ENCODE measurements at places on chromosomes 2 and 18. TPM values are rescaled to one million over a fixed set of nuclear protein-coding genes. Genes with fewer than 3 reads are reported as not detected.

DNA sequence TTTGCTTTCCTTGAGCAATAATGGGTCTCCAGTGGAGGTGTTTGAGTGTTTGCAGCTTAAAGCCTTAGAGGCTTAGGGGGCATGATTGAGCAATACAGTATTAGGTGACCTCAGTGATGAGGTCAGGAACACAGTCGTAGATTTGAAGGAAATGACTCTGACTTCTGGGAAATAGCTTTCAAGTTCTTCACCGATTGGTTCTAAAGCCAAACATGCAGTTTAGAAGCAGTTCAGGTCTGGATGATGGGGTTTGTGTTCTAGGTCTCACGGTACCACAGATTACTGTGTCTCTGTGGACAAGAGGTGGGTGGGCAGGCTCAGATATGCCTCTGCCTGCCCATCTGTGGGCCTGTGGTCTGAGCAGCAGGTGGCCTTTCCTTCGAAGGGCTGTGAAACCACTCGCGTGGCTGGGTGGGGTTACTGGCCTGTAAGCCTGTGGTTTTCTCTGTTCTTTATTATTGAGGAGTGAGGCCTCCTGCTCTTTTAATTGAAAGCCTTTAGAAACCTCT, 7.8 kb downstream of the MTHFD2 start:
- no peak for DNase-seq
- peaks cover 28% of the 10 kb centered on the region for H3K4me1 ChIP-seq
- peaks cover 12% of the 10 kb centered on the region for H3K36me3 ChIP-seq
- no peak overlapping the region for H3K4me3 ChIP-seq
- H3K27ac ChIP-seq, result peak overlapping the region; percentile 73
- no peaks in the 10 kb centered on the region for H3K27me3 ChIP-seq

- H3K4me1 ChIP-seq, result peaks cover 22% of the 10 kb centered on the region
- peaks cover 36% of the 10 kb centered on the region for H3K36me3 ChIP-seq
- H3K4me3 ChIP-seq, result no peak overlapping the region
- no peak overlapping the region for H3K27ac ChIP-seq
- DNase-seq, result no peak
- 0 out of 2 replicates have a peak, but pooled peaks cover 2% of the 10 kb centered on the region for H3K27me3 ChIP-seq
Measured at GRCh38 chr2:202286595-202286994, 21.0 kb downstream of the NOP58 start.

GRCh38 chr2:231376857-231377256, 18.7 kb upstream of the B3GNT7 start:
- H3K36me3 ChIP-seq, result peaks cover 5% of the 10 kb centered on the region
- H3K4me3 ChIP-seq, result no peak overlapping the region
- H3K4me1 ChIP-seq, result no peaks in the 10 kb centered on the region

GRCh38 chr18:26336572-26336971, 110.3 kb downstream of the TAF4B start:
- no peak overlapping the region for H3K4me3 ChIP-seq
- peaks cover 25% of the 10 kb centered on the region for H3K4me1 ChIP-seq
- no peak overlapping the region for H3K27ac ChIP-seq
- no peak for DNase-seq
- no peaks in the 10 kb centered on the region for H3K27me3 ChIP-seq

GRCh38 chr2:20595439-20596192, 55.3 kb downstream of the HS1BP3 start:
- peaks cover 1% of the 10 kb centered on the region for H3K27me3 ChIP-seq
- peak overlapping the region; percentile 38 for H3K4me3 ChIP-seq
- DNase-seq, result peak; percentile 48
- H3K36me3 ChIP-seq, result no peaks in the 10 kb centered on the region
- H3K27ac ChIP-seq, result peak overlapping the region; percentile 94

The HK2 gene
- 48.0 TPM for total RNA-seq

DNA sequence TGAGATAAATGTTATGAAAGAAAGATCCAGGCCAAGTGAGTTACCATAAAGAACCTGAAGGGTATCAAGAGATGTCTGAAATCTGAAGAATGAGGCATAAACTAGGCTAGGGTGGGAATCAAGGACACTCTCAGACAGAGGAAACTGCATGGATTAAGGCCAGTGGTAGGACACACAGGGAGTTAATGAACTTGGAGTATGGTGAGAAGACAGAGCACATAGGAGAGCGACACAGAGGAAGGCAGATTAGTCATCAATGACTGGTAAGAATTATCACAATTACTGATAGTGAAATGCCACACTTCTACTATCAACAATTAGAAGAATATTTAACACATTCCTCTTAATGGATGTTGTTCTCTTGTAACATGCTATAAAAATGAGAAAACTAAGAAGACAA, 76.9 kb downstream of the TTC21B start:
- peaks cover 16% of the 10 kb centered on the region for H3K4me1 ChIP-seq
- no peaks in the 10 kb centered on the region for H3K27me3 ChIP-seq
- no peak overlapping the region for H3K4me3 ChIP-seq
- H3K27ac ChIP-seq, result peak overlapping the region; percentile 1
- DNase-seq, result no peak

GRCh38 chr18:38459131-38459994, 893.8 kb upstream of the CELF4 start:
- no peaks in the 10 kb centered on the region for H3K27me3 ChIP-seq
- no peak overlapping the region for H3K27ac ChIP-seq
- no peak overlapping the region for H3K4me3 ChIP-seq
- H3K4me1 ChIP-seq, result no peaks in the 10 kb centered on the region
- DNase-seq, result no peak
- peaks cover 3% of the 10 kb centered on the region for H3K36me3 ChIP-seq

DNA sequence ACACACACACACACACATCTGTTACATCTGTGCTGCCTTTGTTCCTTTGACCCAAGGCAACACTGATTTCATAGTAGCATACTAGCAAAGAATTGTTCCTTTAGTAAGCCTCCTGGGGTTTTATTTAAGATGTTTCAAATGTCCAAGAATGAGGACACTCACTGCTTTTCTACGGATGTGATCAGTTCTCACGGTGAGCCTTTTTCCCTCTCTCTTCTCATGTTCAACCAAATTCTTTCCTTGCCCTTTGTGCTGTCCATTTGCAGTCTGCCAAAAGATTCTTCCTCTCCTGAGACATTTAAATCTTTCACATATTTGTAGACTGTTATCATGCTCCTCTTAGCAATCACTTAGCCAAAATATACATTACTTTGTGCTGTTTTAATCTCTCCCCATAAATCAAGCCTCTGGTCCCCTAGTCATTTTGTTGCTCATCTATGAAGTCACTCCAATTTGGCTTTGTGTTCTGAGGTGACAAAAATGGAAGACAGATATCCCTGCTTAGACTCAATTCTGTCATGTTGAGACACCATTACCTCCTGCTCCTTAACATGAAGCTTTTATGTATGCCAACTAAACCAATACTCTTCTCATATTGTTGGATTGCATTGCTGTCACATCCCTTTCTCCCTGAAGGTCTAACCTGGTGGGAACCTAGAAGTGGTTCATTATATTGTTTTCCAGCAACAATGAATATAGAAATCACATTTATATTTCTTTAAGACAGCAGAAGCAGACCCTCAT, 1605.3 kb upstream of the ACVR2A start:
- peak overlapping the region; percentile 80 for H3K27ac ChIP-seq
- peaks cover 27% of the 10 kb centered on the region for H3K4me1 ChIP-seq
- no peaks in the 10 kb centered on the region for H3K36me3 ChIP-seq
- DNase-seq, result peak; percentile 85

- H3K36me3 ChIP-seq, result no peaks in the 10 kb centered on the region
- H3K27me3 ChIP-seq, result no peaks in the 10 kb centered on the region
- H3K4me3 ChIP-seq, result no peak overlapping the region
- no peak overlapping the region for H3K27ac ChIP-seq
Measured at GRCh38 chr2:150549381-150549780, 61.9 kb upstream of the RND3 start.

DNA sequence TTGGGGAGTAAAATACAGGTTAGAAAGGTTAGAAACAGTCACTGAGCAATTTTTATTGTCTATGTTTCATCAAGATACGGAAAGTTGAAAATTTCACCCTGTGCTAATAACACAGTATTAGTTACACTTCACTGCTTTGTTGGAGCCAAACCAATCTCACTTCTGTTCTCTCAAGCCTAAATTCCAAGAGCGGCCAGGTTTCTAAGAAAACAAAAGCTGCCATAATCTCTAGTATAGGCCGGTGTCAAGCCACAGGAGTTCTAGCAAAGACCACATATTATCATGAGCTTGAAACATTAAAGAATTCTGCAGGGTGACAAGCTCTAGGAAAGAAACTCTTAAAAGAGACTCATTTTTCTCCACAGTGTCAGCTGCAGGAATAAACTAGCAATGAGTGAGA, 128.7 kb downstream of the TXNL1 start:
- DNase-seq, result no peak
- H3K4me3 ChIP-seq, result no peak overlapping the region
- peaks cover 5% of the 10 kb centered on the region for H3K27me3 ChIP-seq
